ENCODE measurements at places on chromosomes 1 and 21.

- no peak for DNase-seq
Observed at GRCh38 chr1:204355913-204356312, 3.8 kb downstream of the PLEKHA6 start.

DNA sequence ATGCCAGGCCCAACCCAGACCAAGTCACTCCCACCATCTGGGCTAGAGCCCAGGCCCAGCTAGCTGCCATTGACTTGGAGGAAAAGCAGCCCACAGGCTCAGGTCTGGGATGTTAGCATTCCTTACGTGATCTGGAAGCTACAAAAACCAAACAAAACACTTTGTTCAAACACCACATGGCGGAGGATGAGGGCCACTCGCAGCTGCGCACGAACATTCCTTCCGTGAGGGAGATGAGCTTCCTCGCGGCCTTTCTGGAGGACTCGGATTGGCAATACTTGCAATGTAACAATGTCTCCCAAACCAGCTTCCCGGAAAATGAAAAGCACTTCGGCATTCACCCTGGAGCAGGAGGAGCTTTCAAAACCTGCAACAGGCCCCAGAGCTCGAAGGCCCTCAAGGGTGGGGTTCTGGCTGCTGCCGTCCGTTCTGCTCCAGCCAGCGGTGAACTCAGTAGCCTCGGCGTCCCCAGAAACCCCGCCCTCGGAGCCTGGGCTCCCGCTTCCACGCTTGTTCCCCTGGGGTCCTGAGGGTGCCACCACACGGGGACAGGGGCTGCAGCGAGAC is 40.5 kb downstream of the COL6A1 start:
- no peak for DNase-seq

DNA sequence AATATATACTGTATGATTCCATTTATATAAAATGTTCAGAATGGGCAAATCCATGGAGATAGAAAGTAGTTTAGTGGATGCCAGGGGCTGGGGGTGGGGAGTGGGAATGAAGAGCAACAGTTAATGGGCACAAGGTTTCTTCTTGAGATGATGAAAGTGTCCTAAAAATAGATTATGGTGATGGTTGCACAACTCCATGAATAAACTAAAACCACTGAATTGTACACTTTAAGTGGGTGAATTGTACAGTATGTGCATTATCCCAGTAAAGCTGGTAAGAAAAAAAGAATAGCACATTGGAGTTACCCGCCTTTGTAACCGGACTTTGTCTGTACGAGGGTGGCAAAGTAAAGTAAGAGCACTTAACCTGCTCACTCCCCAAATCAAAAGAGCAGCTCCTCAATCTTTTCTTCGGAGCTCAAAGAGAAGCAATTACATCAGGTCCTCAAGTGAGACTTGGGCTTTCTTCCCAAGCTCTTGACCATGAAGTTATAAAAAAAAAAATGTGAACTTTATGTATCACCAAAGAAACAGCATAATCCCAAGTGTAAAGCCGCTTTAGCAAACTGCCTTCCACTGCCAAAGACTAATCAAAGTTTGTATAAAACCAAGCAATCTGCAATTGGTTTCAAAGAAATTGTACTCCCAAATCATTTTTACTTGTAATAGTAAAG is 32.1 kb downstream of the ALDH9A1 start:
- DNase-seq: no peak

DNA sequence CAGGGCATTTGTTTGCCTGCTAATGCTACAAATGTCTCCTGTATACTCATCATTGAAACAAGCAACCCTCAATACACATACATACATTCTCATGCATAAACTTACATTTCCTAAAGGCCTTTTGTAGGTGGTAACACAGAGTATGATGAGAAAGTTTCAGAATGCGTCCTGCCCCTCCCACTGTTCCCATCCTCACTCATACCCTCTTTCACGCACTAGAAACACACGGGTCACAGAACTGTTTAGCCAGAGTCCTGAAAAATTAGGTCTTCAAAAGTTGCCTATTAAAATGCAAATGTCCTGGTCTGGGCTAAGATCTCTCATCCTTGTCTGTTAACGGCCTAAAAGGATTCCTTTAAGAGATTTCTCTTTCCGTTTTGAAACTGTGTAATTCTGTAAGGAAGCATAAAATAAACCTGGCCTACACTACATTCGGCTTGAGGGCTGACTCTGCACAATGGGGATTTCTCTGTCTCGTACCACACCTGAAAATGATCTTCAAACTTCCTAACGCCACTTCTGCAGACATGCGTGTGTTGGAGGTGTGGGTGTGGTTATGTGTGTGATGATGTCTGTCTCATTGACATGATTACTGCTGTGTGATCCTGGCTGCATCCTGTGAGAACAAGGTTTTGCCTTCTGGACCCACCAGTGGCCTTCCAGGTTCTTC is 5.3 kb upstream of the FCER1A start:
- no peak for DNase-seq

DNA sequence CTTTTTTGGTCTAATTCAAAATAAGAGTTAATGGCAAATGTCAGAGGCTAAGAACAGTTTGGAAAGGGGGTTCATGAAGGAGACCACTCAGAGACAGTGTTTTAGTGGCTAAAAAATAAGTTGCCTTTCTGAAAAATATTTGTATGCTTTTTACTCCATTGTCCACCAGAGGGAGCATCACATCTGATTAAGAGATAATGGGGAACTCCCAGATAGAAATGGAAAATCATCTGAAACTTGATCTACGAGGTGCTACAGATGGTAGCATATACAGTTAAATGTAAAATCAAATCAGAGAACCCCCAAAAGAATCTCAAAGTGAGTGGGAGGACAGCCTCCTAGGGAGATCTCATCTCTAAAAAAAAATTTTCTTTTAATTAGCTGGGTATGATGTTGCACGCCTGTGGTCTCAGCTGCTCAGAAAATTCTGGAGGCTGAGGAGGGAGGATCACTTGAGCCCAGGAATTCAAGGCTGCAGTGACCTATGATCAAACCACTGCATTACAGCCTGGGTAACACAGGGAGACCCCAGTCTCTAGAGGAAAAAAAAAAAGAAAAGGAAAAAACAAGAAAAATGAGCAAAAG is 9.7 kb downstream of the SMYD3 start:
- peak; percentile 78 for DNase-seq

DNA sequence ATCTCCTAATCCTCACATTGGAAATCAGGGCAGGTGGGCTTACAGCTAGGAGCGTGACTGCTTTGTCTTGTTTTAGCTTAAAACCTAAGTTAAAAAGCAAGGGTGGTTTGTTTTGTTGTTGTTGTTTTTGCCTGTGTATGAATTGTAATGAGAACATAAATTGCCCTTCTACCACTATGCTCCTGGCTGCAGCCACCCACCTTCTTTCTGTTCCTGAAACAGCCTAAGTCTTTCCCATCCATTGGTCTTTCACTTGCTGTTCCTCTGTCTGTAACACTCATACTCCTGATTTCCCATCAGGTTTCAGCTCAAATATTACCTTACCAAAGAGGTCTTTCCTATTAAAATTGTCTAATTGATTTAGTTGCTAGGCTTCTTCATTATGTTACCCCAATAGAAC is 604 bp upstream of the TMEM79 start:
- DNase-seq: no peak

DNA sequence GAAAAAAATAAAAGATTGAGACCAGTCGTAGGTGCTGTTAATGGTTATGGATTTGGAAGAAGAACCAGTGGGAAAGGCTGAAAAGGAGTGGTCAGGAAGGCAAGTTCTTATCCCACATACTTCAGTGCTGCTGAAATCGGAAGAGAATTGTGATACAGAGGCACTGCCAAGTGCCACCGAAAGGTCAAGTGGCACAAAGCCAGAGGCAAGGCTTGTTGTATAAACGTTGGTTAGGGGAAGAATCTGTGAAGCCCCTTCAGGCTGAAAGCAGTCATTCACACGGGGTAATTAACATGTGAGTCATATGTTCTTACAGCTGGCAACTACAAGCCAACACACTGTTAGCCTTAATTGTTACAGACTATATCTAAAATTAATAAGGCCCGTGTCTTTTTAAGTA is 48.8 kb downstream of the ZBTB40 start:
- DNase-seq: peak; percentile 52

DNA sequence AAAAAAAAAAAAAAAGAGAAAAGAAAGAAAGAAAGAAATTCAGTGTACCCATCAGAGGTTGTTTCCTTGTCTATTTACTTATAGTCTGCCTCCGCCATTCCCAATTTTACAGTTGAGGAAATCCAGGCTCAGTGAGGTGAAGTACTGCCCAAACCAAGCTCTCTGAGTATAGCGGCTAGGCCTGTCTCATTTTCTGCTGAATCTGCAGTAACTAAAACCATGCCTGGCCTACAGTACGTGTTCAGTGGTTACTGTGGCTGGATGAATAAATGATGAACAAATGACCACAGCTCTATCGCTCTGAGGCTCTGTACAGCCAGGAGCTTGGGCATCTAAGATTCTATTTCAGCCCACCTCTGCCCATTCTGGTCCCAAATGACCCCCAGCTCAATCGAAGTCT is 24.3 kb downstream of the RAP1GAP start:
- no peak for DNase-seq

DNA sequence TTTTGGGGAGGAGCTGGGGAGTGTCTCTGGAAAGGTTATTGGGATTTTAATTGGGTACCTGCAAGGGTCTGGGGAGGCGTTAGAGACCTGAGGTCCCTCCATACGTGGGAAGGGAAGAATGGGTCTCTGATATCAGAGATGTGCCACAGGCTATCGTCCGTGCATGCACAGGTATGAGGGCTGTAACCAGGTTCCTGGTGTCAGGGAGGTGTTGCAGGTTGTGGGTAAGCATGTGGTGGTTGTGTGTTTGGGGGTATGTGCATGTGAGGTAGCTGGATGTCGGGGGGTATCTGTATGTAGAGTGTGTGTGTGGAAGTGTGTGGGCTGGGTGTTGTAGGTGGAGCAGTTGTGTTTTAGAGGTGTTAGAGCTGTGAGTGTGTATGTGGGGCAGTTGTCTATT is 8.3 kb downstream of the AHDC1 start:
- DNase-seq: no peak

DNA sequence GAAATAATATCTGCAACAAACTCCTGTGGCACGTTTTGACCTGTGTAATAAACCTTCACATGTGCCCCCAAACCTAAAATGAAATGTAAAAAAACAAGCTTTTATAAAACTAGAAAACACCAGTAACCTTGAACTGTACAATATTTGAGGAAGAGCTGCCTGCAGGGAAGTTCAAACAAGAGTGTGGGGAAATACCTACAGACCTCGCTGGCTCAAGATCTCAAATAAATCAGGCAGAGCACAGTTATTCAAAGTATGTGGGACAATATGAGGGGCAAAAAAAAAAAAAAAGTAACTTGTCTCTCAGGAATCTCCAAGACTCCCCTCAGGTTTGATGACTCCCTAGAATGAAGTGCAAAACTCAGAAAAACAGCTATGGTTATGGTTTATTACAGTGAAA is 37.9 kb upstream of the PPIH start:
- no peak for DNase-seq

DNA sequence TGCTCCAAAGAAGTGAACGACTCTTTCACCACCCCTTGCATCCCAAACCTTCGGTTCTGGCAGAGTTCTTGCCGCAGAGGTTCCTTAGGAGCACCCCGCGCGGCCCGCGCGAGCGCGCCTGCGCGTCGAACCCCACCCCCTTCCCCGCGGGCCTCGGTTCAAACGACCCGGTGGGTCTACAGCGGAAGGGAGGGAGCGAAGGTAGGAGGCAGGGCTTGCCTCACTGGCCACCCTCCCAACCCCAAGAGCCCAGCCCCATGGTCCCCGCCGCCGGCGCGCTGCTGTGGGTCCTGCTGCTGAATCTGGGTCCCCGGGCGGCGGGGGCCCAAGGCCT is at the start of gene C1orf56:
Gene C1orf56, plus strand, starts transcription at position 161 of the 334 bp plus-strand sequence. Its CDS starts 97 bp downstream, at position 258.
- peak; percentile 50 for DNase-seq

- DNase-seq: peak; percentile 18
Observed at GRCh38 chr1:8858888-8859706, 19.4 kb downstream of the ENO1 start.

DNA sequence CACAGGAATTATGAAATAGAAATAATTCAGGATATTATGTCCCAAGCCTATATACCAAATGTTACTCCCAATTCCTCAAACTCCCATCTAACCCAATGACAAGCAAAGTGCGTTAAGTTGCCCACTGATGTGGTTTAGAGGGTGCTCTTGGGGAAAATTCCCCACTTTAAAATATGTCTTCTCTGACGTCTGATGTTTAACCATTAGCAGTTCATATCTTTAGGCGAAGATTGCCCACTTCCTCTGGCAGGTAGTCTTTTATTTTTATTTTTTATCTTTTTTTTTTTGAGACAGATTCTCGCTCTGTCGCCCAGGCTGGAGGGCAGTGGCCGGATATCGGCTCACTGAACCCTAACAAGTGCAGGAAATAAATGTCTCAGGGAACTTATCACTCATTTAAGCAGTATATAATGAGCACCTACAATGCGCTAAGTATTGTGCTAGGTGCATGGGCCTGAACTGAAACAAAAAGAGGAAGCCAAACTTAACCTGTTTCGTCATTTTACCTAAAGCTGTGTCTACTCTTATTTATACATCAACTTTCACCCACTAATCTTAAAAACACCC is 1.3 kb upstream of the LYST start:
- DNase-seq: no peak

GRCh38 chr1:8854240-8854639 is 24.2 kb downstream of the ENO1 start:
- DNase-seq: no peak

DNA sequence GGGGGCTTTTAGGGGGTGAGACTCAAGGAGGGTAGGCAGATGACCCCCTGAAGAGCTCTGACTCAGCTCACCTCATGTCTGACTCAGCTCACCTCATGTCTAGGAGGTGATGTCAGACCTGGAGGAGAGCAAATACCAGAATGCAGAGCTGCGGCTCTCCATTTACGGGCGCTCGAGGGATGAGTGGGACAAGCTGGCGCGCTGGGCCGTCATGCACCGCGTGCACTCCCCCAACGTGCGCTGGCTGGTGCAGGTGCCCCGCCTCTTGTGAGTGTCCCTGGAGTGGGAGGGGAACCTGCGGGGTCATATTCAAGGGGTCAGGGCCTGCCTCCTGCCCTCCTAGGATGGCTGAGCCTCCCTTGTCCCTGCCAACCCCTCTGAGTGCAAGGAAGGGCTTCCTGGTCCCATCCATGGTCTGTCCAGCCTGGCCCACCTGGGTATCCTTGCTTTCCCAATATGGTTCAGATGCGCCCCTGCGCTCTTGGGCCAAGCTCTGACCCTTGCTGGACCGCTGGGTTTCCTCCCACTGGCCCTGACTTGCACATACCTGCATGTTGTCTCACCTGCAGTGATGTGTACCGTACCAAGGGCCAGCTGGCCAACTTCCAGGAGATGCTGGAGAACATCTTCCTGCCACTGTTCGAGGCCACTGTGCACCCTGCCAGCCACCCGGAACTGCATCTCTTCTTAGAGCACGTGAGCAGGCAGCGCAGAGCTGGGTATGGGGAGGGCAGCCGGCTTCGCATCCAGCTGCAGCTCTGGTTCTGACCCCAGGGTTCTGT is 9.1 kb downstream of the AMPD2 start:
- DNase-seq: no peak

- DNase-seq: no peak
Observed at GRCh38 chr1:2187619-2188018, 7.0 kb downstream of the FAAP20 start.

GRCh38 chr1:14826172-14826636 is 227.7 kb downstream of the KAZN start:
- DNase-seq: no peak

GRCh38 chr1:1461721-1462317 is 9.7 kb upstream of the ATAD3B start:
- peak; percentile 30 for DNase-seq

- DNase-seq: no peak
Observed at GRCh38 chr1:222098404-222098803, 356.5 kb upstream of the DUSP10 start.

All from NCI-H2171 (cell line).